ENCODE measurements at places on chromosomes 2 and 18.

- DNase-seq: no peak
These were observed at the start of gene RTP5 for GRCh38 chr2:241869087-241869961. RTP5 (plus strand) TSS chr2:241869729; CDS start chr2:241869757, 28 bp downstream.

- DNase-seq: peak; percentile 49
These were observed 37.5 kb upstream of the HAAO start for GRCh38 chr2:42829671-42830440.

GRCh38 chr2:227655454-227655853 lies 11.2 kb upstream of the SCYGR5 start:
- DNase-seq: peak; percentile 88

- DNase-seq: peak; percentile 40
These were observed 74.8 kb downstream of the WDSUB1 start for GRCh38 chr2:159211447-159212396.

- DNase-seq: no peak
These were observed 1060.8 kb downstream of the CNTNAP5 start for GRCh38 chr2:125085904-125086303.

DNA sequence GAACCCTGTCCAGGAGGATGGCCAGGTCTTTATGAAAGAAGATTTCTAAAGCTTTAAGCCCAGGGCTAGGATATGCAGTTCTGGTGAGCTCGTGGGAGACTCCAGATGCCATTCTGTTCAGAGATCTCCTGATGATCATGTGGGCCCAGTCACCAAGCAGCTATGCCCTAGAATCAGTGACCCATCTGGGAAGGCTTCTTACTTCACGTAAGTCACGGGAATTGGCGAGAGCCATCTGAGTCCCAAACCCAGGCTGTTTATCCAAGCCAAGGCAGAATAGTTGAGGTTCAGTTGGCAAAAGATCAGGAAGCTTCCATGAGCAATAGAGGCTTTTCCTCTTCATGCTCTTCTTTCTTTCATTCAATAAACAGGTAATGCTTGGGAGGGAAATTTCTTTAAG lies 23.9 kb downstream of the ANTXR1 start:
- peak; percentile 70 for DNase-seq

DNA sequence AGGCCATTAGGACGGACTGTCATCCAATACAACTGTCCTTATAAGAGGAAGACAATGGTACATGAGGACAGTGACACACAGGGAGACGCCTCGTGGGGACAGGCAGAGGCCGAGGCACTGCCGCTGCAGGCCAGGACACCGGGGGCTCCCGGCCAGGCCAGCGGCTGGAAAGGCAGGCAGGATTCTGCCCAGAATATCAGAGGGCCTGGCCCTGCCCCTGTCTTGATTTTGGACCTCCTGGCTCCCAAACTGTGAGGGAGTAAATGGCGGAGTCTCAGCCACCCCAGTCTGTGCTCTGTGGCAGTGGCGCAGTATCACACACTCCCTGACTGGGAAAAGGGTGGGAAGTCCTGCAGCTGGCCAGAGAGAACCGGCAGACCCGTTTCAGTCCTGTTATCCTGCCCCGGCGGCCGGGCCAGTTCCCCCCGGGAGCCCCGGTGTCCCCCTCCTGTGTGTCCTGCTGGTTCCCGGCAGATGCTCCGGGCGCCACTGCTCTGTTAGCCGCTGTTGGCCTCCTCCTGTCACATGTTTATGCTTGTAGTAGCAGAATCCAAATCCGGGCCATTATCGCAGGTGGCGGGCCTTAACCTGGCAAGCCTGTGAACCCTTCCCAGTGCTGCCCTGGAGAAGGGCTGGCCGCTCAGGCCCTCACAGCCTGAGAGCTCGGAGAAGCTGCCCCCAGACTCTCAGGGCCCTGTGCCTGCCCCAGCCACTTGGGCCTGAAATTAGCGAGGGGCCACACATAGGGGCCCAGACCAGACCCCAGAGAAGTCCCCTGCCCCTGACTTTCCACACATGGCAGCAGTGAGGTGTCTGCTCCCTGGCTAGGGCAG lies 31.4 kb upstream of the TAF1B start:
- DNase-seq: no peak

GRCh38 chr18:22253676-22254075 lies 84.3 kb downstream of the GATA6 start:
- DNase-seq: no peak

GRCh38 chr2:205119136-205119535 lies 563.2 kb upstream of the NRP2 start:
- no peak for DNase-seq

All from fibroblast of skin of back (primary cell).